NCI-H1105 (cell line): ENCODE measurements at places on chromosomes 4 and X.

- no peak for DNase-seq
Measured at GRCh38 chr4:78945651-78946179, 6.5 kb upstream of the PAQR3 start.

DNA sequence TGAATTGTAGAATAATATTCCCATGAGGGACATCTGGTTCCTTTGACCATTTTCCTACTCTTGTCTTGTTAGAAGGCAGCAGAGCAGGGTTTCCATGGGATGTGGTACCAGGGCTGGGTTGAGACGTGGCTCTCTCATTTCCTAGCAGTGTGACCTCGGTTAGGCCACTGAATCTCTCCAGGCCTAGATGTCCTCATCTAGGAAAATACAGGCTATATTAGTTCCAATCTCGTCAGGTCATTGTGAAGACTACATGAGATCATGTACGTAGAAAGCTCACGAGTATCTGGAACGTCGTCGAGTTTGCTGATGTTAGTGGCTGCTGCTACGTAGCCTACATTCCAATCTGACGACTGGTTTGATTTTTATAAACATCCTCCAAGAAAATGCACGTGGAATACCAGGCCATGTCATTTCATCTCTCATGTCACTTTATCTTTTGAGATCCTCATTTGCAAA lies 278.2 kb upstream of the GATB start:
- DNase-seq, result no peak

- DNase-seq, result no peak
Measured at GRCh38 chr4:15476396-15476795, 6.7 kb downstream of the CC2D2A start.

GRCh38 chr4:133803341-133803740 lies 398.2 kb downstream of the PABPC4L start:
- DNase-seq, result no peak

- no peak for DNase-seq
Measured at GRCh38 chr4:2672700-2673099, 83.4 kb downstream of the TNIP2 start.

DNA sequence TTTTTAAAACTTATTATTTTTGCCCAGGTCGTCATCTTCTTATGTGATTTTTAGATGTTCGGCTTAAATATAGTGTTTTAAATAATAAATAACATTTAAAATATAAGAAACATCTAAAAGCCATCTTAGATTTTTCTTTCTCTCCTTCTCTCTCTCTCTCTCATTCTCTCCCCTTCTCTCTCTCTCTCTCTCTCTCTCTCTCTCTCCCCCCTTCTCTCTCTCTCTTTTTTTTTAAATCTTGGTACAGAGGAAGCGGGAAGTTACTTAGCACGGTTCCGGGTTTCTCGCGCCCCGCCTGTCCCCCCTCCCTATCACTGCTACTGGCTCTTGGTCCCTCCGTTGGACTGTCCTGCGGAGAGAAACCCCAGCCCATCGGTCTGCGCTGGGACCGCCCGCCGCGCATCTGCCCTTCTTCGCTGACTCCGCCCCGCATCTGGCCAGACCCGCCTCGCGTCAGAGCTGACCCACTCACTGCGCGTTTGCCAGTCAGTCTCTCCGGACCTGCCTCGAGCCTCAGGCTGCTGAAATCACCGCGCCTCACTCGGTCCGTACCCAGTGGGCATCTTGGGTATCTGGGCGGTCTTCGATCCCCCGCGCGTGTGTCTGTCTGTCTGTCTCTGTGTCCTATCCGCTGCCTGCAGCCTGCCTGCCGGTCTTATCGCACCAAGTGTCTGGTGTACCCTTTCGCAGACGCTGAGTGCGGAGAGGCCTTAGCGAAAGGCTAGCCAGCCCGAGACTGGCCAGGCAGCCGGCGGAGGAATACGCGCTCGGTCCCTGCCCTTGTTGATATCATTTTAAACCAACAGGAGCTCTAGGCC lies at the start of gene PABPC5:
PABPC5 (plus strand) TSS at position 489 of the 818 bp plus-strand sequence. CDS start 739 bp downstream, outside the sequence.
- peak; percentile 51 for DNase-seq

DNA sequence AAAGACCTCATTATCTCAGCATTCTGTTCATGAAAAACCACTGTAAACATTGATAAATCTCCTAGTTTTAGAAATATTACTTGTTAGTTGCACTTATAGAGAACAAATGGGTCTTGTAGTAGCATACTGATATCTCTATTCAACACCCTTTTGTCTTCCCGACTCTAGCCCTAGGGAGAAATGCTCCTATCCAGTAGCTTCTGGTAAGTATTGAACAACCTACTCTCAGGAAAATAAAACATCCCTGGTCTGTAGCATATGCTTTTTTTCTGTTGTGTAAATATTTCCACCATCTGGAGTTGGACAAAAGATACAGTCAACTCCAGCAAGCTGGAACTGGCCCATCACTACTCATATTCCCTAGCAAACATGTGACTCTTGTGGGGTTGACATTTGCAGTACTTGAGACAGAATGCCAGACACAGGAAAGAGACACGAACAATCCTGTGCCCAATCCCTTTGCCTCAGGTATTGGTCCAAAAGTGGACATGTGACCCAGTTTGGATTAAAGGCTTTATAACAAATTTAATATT lies 188.2 kb downstream of the GC start:
- peak; percentile 47 for DNase-seq

GRCh38 chr4:40956721-40957255 lies 207.0 kb downstream of the NSUN7 start:
- no peak for DNase-seq

GRCh38 chr4:77815636-77816035 lies 3.5 kb downstream of the CNOT6L start:
- no peak for DNase-seq

DNA sequence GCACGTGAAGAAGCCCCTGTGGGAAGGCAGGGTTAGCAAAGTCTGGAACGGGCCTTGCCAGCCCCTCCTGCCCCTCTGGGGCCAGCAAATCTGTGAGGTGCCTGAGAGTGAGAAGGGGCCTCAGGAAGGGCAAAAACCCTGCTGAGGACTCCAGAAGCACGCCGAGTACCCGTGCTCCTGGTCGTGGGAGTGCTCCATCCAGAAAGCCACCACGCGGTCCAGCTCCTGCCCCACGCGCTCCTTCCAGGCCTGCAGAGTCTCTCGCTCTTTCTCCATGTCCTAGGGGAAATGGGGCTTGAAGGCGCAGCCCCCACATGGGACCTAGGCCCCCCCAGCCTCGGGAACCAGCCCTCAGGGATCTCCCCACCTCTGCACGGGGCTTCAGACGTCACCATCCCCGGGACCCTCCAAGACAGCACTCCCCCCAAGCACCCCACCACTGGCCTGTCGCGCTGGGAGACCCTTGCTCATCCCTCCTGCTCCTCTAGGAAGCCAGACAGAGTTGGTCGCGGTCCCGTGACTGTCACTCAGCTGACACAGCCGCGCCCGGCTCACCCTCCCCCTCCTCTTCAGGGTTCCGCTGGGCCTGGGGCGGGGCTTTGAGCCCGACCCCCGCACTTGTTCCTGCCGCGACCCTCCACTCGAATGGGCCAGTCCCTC lies at the start of gene RENBP:
RENBP (minus strand) TSS at position 504 of the 660 bp plus-strand sequence; CDS start at position 471, 33 bp downstream.
- no peak for DNase-seq
